ENCODE measurements at places on chromosomes 2 and 18.

- DNase-seq = peak; percentile 9
Observed at GRCh38 chr2:96538487-96539214, 2.1 kb downstream of the ARID5A start.

DNA sequence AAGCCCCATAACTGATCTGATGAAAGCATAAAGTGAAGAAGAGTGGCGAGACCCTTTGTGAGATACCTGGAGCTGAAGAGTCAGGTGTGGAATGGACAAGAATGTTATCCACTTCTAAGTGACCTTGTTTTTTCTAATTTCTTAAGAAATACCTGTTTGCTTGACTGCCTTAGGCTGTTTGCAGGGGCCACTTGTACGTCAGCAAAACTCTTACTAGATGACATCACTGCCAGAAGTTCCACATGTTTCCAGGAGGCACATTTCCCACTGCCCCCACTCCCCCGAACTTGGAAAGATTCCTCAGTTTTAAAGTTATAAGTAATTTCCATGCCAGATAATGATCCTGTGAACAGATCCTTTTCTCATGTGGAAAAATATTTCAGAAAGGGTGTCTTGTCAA lies 8.0 kb downstream of the EPAS1 start:
- DNase-seq = no peak

- DNase-seq = no peak
Observed at GRCh38 chr2:187435078-187435477, 13.0 kb downstream of the CALCRL start.

GRCh38 chr2:86305915-86306254 lies 31.5 kb downstream of the REEP1 start:
- DNase-seq = no peak

DNA sequence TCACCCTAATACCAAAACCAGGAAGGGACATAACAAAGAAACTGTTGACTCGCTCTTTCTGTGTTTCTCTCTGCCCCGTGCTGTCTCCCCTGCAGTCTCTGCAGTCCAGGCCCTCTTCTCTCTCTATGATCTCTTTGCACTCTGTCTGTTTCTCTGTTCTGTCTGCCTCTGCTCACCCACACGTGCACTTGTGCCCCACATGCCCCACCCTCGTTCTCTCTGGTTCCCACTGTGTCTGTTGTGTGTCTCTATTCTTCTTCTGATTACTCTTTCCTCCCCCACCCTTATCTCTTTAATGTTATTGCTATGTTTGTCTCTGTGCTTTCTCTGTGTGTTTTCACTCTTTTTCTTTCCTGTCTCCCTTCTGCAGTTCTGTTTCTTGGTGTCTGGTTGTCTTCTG lies 54.0 kb downstream of the NAT8 start:
- no peak for DNase-seq

- DNase-seq = no peak
Observed at GRCh38 chr2:26542194-26542455, 64.2 kb upstream of the OTOF start.

GRCh38 chr2:53247956-53248735 lies 519.5 kb upstream of the CHAC2 start:
- no peak for DNase-seq

- DNase-seq = no peak
Observed at GRCh38 chr18:46344416-46345180, 240.4 kb downstream of the HAUS1 start.

- no peak for DNase-seq
Observed at GRCh38 chr2:30580391-30580790, 133.3 kb downstream of the LCLAT1 start.

GRCh38 chr18:47830772-47831171 lies 99.7 kb downstream of the SMAD2 start:
- no peak for DNase-seq

- peak; percentile 32 for DNase-seq
Observed at GRCh38 chr18:49813069-49813318, 339 bp downstream of the ACAA2 start.

DNA sequence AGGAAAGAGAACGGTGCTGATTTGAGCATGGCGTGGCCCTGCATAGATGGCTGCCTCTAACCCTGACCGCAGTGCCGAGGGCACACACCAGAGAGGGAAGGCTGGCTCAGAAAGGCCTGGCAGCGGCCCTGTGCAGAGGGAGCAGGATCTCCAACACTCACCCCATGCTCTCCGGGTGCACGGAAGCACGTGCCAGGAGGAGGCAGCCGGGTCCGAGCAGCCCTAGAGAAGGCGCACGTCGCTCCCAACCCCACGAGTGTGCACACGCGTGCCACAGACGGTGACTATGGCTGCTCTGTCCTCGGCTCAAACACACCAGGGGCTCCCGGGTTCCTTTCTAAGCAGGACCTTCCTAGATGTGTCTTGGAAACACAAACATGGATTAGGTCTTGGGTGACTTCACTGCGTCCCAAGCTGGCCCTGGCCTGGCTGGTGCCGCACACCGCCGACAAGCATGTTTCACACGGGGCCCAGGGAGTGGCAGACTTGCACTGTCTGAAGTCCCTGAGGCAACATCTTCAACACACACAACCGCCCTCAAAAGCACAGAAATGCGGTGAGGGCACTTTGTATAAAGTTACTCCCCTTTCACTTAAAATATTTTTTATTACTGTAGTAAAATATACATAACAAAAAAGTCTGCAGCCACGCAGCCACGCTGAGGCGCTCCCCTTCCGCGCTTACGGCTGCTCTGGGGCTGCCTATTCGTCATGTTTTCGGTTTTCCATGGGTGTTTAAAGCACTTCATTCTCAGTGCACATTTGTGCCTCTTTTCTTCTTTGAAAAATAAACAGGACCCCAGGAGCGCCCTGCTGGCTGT lies 110.0 kb downstream of the ZNF516 start:
- DNase-seq = no peak

DNA sequence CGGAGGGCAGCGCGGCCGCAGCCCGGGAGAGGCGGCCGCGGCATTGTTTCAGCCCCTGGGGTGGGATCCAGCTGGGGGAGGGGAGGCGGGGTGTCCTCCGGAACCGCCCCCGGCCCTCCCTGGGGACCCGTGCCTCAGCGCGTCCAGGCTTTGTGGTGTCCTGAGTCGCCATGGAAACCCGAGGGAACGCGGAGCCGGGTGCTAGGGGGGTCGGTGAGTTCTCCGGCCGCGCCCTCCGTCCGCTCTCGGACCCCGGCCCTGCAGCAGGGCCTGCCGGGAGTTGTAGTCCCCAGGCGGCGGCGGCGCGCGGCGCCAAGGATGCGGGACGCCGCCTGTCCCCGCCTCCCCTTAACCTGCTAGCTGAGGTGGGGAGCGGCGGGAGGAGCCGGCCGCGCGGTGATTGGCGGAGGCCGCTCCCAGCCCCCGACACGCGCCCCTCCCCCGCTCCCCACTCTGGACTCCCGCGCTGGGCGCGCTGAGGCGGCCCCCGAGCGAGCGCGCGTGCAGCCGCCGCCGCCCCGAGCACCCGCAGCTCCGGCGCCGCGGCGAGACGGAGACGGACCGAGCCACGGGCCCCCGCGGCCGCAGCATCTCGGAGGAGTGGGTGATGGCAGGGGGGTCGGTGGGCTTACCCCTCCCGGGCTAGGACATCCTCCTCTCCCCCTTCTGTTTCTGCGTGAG lies at the start of gene DPYSL5:
DPYSL5 (plus strand) TSS at position 478 of the 681 bp plus-strand sequence. CDS start 50,368 bp downstream, outside the sequence.
- peak; percentile 95 for DNase-seq

GRCh38 chr2:88601286-88601685 lies 26.0 kb downstream of the EIF2AK3 start:
- DNase-seq = no peak

DNA sequence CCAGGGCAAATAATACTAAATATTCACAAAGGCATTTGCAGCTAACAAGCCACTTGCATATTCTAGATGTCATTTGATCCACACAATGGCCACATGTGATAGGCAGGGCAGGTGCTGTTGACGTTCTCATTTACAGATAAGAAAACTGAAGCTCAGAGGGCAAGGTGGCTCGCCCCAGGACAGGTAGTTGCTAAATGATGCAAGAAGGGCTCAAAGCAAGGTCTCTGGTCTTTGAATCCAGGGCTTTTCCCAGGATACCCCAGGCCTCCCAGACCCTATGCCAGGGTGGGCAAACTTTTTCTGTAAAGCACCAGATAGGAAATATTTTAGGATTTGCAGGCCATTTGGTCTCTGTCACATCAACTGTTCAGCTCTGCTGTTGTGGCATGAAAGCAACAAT lies 35.1 kb downstream of the LOXHD1 start:
- DNase-seq = no peak

- DNase-seq = no peak
Observed at GRCh38 chr2:97796465-97797126, 83.2 kb downstream of the ZAP70 start.

DNA sequence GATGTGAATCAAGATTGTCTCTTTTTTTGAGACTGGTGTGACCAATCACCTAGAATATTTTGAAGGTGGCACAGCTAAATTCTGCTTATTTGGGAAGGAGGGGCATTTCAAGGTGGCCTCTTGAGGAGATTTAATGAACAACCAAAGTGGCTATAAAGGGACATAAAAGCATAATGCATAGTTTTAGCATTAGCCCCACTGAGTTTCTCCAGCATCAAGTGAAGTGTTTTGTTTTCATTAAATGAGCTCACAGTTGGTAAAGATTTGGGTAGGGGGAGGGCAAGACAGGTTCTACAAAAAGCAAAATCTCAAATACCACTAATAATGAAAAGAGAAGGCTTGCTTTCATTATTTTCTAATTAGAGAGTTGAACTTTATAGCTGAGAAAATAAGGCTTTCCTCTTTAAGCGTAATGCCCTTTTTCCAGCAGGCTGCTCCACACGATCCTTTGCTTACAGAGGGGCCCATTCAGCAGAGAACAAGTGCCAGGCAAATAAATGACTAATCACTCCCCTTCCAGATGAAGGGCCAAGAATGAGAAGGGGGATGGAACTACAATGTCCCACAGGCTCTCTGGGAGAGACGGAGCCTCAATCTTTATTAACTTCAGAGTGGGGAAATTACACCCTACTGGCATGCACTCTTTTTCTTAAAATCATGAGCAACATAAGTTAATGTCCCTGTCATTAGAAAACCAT lies 35.9 kb downstream of the LHCGR start:
- DNase-seq = peak; percentile 42

- no peak for DNase-seq
Observed at GRCh38 chr18:10188971-10189810, 265.2 kb upstream of the APCDD1 start.

- DNase-seq = no peak
Observed at GRCh38 chr2:203242518-203242917, 3.7 kb downstream of the CYP20A1 start.

- DNase-seq = no peak
Observed at GRCh38 chr18:67599277-67599676, 82.8 kb upstream of the DSEL start.

DNA sequence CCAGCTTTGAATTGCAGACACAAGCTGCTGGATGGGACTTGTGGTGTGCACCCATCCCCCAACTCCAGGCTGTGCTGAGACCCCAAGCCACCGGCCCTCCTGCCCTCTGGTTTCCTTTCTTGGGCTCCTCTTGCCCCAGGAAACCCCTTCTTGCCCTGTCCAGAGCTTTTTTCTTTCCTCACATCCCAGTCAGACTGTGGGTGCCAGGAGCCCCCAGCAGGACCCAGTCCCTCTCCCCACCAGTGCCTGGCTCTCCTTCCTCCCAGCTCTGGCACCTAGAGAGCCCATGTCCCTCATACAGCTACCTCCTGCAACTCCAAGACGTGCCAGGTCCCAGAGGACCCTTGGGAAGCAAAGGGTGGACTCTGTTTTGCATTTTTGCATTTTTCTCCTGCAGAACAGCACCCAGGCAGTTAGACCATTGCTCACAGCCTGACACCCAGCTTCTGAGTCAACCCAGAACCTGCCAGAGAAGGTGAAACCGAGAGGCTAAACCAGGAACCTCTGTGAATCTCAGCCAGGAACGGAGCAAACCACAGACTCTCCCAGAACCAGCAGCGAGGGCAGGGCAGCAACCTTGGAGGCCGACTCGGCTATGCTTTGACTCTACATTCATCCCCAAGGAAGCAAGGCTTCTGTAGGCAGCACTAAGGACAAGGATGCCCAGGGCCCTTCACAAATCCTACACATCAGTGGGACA lies 221.1 kb downstream of the ANAPC1 start:
- no peak for DNase-seq

GRCh38 chr18:36333414-36333813 lies 35.9 kb downstream of the FHOD3 start:
- no peak for DNase-seq

DNA sequence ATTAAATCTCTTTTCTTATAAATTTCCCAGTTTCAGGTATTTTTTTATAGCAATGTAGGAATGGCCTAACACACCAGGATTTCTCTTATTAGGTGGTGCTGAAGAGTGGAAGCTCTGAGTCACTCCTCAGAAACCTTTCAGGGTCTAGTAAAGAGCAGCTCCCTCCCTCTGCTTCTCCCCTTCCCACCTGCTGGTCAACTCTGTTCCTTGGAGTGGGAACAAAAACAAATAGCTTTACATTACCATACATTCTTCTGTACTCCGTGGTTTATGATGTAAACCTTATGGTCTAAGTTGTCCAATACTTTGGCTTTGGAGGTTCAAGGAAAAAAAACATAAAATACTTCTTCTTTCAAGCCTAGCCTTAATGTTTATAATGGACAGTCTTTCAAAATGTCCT lies 2.7 kb upstream of the IL1R1 start:
- DNase-seq = no peak

GRCh38 chr2:65788556-65788955 lies 356.2 kb upstream of the SPRED2 start:
- DNase-seq = no peak

- DNase-seq = peak; percentile 12
Observed at GRCh38 chr2:188983427-188984064, 9.4 kb downstream of the COL3A1 start.

DNA sequence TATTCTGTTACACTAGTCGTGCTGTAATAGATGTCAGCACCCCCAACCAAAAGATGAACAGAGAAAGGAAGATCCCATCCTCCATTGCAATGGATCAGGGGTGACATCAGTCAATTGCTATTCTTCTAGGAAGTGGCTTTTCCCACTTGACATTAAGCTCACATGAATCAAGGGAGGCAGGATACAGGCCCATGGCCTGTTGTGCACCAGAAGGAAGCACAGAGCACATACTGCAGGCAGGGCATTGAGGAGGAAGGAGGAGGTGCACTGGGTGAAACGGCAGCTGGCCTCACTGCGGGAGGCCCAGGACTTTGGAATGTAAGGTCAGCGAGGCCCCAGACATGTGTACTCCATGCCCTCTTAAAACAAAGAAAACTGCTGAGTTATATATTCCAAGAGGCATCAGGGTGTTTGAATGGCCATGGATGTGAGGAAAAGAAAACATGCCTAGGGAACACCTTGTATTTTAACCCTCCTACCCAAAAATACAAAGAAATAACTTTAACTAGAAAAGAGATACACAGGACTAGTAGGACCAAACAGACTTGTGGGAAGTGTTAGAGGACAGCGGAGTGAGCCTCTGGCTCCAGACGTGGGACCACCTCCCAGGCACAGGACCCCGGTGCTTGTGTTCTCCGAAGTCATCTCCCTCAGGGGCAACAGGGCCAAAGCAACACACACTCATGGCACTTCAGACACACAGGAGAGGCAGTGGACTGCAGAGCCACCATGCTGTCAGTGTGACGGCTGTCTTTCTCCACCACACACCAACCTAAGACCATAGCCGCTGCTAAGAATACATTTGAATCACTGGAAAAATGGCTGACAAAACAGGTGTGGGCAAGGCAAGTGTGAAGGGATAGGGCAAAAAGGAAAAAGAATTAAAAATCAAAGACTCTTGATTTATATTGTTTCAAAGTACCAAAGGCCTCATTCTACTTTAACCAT lies 51.4 kb upstream of the RIOK3 start:
- DNase-seq = peak; percentile 53

All from NCI-H2227 treated with DMSO at 0.1 percent for 48 hours (cell line).